ENCODE measurements at places on chromosomes 7 and 10.

- DNase-seq = no peak
Measured at GRCh38 chr10:78462176-78462575, 428.5 kb downstream of the RPS24 start.

- DNase-seq = no peak
Measured at GRCh38 chr7:74009719-74010118, 18.3 kb upstream of the ELN start.

GRCh38 chr10:49300140-49300974 lies 1.4 kb downstream of the C10orf71 start:
- no peak for DNase-seq

- DNase-seq = no peak
Measured at GRCh38 chr7:23607130-23607529, 9.9 kb downstream of the CCDC126 start.

- DNase-seq = no peak
Measured at GRCh38 chr10:96305019-96305418, 785 bp downstream of the DNTT start.

DNA sequence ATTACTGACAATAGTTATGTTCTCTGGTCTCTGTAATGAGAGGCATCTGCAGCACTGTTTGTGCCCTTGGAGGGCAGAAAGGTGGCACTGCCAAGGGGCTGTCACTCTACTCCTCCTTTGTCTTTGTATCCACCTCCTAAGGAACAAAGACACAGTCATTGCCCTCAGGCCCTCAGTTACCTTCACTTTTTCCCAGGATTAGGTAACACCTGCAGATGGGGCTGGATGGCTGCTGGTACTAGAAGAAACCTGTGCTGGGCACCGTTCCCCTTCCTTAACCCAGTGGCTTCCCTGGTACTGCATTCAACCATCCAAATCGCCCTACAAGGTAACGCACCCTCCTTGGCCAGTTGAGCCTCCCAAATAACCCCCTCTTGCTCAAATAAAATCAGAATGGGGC lies 246.9 kb upstream of the NEBL start:
- no peak for DNase-seq

All from activated CD4-positive, alpha-beta T cell treated with anti-CD3 and anti-CD28 coated beads, Interleukin-2, amount 50 U/mL, for 16 hours (primary cell).